ENCODE measurements at places on chromosomes 3 and 15.

GRCh38 chr3:125033135-125033534 lies 22.7 kb downstream of the HEG1 start:
- no peak for DNase-seq

DNA sequence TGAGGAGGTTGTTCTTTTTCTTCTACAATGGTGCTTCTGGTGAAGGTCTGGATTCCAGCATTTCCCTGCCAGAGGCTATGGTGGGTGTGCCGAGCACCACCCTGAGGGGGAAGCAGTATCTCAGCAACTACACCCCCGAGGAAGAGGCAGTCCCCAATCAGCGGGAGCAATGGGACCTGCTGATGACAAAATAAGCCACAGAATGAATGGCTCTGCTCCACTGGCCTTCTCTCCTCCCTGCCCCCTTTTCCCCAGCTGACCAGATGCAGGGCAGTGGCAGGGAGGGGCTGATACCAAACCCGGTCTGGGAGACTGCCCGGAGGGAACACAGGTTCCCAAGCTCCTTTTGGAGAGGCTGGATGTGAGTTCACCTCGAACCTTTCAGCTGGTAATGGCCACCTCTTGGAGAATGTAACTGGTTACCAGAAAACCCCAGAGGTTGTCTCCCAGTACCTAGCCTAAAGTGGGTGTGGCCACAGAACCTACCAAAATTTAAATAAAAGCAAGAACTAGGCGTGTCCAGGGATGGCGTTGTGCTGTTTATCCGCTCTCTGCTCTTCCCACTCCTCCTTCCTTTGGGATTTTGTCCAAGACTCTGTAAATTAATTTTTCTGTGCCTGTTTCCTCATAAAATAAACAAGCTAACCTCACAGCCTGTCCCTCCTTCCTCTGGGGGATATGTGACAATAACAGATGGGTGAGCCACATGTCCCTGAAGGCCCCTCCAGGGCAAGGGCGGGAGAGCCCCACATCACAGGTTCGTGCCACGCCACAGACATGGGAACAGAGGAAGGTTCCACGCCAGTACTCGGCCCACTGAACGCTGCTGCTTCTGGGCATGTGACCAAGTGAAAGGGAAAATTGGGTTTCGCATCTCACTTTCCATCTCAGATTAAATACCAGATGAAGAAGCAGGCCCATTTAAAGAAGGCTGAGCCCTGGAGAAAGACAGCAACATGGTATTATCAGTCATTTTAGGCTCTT lies 35.1 kb upstream of the SPTBN5 start:
- DNase-seq, result no peak

- DNase-seq, result no peak
Observed at GRCh38 chr15:50257924-50258323, 7.6 kb downstream of the HDC start.

DNA sequence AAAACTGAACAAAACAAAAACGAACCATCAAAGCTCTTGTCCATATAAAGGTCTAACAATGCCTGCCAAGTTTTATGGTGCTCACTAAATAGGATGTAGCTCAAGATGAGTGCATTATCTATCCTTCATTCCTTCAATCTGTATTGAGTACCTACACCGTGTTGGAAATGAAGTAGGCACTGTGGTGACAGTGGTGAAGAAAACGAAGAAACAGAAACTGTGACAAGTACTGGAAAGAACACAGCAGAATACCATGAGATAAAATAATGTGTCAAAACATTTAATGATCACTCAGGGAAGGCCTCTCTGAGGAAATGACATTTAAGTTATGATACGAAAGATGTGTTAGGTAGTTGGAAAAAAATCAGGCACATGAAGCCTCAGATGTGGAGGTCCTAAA lies 36.2 kb downstream of the CBLB start:
- no peak for DNase-seq

- DNase-seq, result no peak
Observed at GRCh38 chr15:77162872-77163633, 92.1 kb upstream of the TSPAN3 start.

- DNase-seq, result peak; percentile 57
Observed at GRCh38 chr3:66121318-66121717, 82.6 kb upstream of the MAGI1 start.

DNA sequence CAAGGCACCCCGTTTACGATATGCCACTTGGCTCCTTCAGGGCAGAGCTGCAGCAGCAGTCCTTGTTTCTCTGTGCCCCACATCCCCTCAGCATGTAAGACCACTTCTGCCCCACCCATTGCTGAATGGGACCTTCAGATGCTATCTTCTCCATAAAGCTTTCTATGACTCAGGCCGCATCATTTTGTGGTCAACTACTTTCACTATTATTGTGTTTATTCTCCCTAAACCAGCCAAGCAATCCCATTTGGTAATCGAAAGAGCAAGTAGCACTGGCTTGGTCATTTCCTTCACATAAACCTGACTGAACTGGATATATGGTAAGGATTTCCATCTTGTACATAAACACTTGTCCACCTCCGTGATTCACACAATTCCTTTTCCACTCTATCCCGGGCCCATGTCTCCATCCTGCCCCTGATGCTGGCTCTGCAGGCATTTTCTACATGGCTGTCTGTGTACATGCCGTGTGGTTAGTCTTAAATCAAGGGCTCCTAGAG lies 25.7 kb downstream of the LIPC start:
- DNase-seq, result peak; percentile 39

GRCh38 chr3:74033381-74033780 lies 408.6 kb upstream of the PDZRN3 start:
- DNase-seq, result no peak

- DNase-seq, result no peak
Observed at GRCh38 chr3:100759159-100759558, 49.9 kb downstream of the TFG start.

- no peak for DNase-seq
Observed at GRCh38 chr3:88137836-88138235, 11.9 kb upstream of the C3orf38 start.

- DNase-seq, result no peak
Observed at GRCh38 chr3:5267252-5267651, 79.7 kb downstream of the EDEM1 start.

GRCh38 chr3:22361521-22361920 lies 610.5 kb upstream of the ZNF385D start:
- DNase-seq, result no peak

GRCh38 chr3:57958642-57959422 lies 49.4 kb upstream of the FLNB start:
- DNase-seq, result no peak

DNA sequence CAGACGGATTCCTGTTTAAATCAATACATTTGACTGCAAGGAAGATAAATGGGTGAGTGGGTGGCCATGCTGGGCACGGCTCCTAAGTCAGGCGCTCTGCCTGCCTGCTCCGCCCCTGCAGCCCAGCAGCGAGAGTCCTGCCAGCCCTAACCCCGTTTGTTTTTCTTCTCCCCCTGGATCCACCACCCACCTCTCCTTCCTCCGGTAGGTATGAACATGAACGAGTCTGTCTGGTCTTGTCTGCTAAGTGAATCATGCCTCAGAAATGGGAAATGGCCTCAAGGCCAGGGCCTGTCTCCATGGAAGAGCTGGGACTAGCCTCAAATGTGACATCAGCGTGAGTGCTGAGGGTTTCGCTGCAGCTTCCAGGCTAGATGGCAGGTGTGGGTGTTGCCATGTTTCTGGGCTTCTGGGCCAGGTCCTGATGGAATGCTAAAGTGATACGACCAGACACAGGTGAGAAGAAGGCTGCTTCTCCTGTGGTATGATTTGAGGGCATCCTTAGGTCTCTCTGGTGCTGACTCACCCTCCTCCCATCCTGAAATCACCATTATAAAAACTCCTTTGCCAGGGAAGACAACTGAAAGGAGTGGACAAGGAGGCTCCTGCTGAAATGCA lies 5.6 kb upstream of the FEM1B start:
- peak; percentile 53 for DNase-seq
